Breast epithelium (tissue), 4 donors: ENCODE measurements at places on chromosomes 3 and 15. TPM values are rescaled to one million over a fixed set of nuclear protein-coding genes. Genes with fewer than 3 reads are reported as not detected.

The SPTSSB gene
- 2.0 TPM for total RNA-seq

The EFCC1 gene
- 3.9 TPM for total RNA-seq

DNA sequence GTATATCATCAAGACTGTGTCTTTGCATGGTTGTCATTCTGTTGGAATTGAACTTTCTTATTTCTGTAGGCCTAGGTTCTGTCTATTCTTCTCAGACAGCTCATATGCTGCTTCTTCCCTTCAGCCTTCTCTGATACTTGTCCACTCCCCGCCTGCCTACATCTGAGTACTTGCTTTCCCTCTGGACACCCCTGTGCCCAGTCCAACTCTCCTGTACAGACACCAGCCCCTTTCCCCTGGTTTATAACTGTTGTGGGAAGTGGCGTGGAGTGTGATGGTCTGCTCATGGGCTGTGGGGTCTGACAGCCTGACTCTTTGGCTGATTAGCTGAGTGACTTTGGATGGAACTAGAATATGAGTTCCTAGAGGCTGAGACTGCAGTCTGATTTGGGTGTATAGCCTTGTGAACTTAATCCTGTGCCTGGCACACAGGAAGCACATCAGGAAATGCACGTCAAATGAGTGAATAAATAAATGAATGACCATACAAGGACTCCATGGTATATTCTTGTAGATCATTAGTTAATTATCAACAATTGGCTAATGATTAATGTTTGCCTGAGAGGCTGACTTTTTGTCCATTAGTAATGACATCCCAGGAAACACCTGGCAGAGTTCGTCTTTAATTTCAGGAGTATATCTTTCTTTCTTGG lies 11.8 kb downstream of the CACNA1D start:
- no peak for DNase-seq

The COPG1 gene
- total RNA-seq, result 121 TPM

The ACAN gene
- total RNA-seq, result not detected

The GOLGA8G gene
- total RNA-seq, result not detected

DNA sequence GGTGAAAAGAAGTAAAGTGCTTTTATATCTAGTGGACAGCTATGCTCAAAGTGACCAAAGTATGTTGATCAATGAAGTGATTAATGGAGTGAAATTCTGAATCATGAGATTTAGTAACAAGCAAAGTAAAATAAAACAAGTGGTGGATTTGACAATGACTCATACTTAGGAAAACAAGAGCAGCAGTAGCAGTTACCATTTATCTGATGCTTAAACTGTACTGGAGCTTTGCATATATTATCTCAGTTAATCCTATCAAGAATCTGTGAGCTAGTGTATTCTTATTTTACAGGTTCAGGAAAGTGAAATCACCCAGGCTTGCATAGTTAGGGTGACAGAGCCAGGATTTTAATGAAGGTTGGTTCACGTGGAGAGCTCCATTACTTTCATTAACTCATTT lies 50.6 kb upstream of the SPATA16 start:
- DNase-seq, result no peak

GRCh38 chr15:69067296-69067695 lies 52.8 kb downstream of the NOX5 start:
- no peak for DNase-seq

GRCh38 chr15:39427705-39428104 lies 153.2 kb upstream of the THBS1 start:
- no peak for DNase-seq

The STRA6 gene
- not detected for total RNA-seq
